ENCODE measurements at places on chromosomes 1 and 21.

GRCh38 chr1:8816831-8817411 is 519 bp downstream of the RERE start:
- DNase-seq = no peak

DNA sequence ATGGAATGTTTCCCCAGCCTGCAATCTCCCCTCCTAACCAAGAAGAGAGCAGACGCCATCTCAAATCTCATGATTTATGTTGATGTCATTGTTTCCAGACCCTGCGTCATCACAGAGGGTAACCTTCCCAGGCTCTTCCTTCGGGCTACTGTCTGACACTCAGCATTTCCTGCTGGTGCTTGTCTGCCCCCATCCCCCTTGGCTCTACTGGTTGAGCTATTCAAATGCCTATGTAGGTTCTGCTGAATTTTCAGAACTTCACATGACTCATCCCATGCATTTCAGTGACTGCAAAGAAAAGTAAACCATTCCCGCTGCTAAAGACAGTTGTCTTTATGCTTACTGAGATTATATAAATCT is 24.8 kb upstream of the ITPKB start:
- DNase-seq = peak; percentile 37

- no peak for DNase-seq
These were observed 1420.4 kb upstream of the PRMT6 start for GRCh38 chr1:105636052-105636451.

DNA sequence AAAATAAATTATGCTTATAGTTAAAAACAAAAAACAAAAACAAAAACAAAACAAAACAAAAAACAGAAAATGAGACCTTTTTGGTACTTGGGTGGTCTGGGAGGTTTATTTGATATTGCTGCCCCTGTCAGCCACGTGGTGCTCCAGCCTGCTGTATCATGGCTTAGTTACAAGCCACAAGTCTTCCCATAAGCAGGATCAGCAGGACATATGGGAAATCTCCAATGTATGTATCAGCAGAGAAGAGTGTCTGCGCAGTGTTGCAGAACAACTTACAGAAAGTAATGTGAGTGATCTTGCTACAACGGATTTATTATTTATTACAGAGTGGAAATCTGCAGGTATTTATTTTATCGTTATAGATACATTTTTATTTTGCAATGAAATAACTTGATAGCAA is 423.0 kb upstream of the TMPRSS15 start:
- DNase-seq = no peak

DNA sequence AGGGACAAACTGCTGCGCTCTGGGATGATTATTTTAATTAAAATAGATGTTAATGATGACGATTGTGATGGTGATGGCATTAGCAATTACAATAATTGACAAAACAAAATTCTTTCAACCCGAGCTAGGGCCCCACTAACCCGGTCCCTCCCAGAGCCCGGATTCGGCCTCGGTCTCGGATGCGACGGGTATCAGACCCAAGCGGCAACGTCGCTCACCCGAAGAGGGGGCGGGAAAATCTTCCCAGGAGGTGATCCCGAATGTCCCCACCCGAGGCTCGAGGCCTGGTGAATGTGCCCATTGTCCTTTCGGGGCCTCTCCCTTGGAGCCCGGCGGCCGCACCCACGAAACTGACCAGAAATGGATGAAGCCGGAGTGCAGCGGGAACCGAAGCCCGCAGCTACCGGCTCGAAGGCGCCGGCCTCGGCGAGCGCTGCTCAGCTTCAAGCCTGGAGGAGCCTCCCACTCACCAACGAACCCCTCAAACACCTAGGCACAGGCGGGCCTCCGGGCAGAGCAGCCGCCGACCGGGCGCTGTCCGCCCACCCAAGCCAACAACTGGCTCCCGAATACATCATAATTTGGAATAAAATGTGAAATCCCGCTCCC is 1.2 kb downstream of the TAL1 start:
- no peak for DNase-seq

GRCh38 chr1:119091618-119092017 is 48.8 kb downstream of the WARS2 start:
- no peak for DNase-seq

GRCh38 chr1:19339214-19339861 is 27.2 kb downstream of the SLC66A1 start:
- DNase-seq = no peak

- DNase-seq = no peak
These were observed 384.6 kb downstream of the RRAGC start for GRCh38 chr1:38474738-38475623.

DNA sequence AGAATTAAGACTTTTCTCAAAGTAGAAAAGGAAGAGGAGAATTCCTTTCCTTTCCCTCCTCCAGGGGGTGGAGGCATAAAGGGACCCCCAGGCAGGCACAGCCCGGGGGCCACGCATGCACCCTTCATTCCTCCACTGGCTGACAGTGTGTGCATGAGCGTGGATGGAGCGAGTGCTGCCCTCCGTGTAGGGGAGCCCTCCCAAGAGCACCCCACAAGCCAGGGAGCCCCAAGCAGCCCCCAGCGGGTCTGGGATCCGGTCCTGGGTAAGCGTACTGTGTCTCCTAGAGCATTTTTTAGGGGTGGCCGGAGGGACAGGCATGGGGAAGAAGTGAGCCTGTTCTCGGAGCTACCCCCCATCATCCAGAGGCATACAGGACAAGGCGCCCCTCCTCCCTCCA is 120.5 kb downstream of the SIK1 start:
- DNase-seq = no peak

GRCh38 chr21:41374867-41375533 is 13.2 kb downstream of the MX2 start:
- DNase-seq = no peak

DNA sequence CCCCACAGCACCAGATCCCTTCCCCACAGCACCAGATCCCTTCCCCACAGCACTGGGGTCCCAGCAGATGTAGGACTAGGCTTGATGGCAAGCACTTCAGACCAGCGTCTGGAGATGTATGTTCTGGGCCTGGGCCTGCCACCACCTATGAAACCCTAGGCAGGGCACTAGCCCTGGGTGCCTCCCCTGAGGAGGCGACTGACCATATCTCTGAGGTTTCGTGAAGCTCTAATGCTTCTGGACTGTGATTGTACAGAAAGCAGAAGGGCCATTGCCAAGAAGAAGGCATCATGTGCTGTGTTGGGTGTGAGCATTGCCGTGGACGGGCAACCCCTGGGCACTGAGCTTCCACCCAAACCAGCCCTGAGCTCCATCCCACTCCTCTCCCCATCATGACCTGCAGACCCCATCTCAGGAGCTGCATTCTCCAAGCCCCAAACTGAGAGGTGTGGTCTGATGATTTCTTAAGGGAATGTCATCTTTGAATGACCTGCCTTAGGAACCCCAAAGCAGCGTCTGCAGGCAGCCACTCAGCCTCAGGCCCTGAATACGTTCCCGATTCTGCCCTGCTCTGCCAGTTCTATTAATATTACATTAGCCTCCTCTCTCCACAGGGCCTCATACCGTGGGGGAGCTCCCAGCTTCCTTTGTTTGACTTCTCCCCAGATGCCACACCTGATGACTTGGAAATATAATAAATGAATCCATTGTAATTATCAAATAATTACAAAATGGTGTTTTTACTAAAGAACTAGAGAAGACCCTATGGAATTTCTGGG is 163.4 kb downstream of the TRIM33 start:
- DNase-seq = no peak

GRCh38 chr1:220943319-220943996 is 64.2 kb downstream of the HLX start:
- no peak for DNase-seq

DNA sequence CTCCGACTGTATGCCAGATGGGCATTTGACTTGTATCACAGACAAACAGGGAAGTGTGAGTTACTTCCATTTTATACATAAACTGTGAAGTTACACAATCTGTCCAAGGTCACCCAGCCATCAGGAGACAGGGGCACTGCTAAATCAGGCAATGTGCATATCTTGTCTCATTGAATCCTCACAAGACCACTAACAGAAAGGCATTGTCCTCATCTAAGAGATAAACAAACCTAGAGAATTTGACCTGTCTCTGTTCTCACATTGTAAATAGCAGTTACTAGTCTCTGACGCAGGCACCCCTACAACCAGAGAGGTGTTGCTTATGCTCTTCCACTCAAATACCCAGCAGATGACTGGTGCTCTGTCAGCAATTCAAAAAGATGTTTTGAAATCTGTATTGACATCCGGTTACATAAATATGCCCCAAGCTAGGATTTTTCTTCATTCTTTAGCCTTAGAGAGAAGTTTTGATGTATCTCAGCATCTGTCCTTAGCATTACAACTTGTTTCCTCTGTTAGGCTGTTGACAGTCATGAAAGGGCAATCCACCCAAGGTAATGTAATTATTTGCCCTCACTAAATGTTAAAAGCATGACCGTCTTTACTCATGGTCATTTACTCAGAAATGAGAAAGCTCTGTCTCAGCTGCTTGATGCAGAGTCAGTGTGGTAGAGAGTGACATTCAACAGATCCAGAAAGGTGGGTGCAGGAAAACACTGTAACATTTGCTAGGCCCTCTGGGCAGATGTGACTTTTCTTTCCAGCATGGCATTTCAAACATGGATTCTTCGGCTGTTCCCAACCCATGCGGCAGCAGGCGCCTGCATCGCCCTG is 51.9 kb upstream of the ZNF326 start:
- DNase-seq = no peak

DNA sequence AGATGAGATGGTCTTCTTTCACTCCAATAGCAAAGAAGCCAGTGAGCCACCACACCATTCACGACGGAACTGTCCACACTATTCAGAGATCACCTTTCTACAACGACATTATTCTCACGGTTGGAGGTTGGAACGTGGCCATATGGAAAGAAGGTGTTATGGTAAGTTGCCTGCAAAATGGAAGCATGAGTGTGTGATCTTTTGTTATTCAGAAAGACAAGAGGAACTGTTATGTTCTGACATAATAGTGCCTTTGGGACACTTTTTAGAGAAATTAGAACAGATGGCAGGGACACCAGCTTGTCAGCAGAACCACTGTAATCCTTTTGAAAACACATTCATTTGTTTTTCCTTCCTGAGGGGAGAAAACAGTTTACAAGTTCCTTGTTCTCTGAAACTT is 75.8 kb upstream of the MCOLN3 start:
- no peak for DNase-seq

DNA sequence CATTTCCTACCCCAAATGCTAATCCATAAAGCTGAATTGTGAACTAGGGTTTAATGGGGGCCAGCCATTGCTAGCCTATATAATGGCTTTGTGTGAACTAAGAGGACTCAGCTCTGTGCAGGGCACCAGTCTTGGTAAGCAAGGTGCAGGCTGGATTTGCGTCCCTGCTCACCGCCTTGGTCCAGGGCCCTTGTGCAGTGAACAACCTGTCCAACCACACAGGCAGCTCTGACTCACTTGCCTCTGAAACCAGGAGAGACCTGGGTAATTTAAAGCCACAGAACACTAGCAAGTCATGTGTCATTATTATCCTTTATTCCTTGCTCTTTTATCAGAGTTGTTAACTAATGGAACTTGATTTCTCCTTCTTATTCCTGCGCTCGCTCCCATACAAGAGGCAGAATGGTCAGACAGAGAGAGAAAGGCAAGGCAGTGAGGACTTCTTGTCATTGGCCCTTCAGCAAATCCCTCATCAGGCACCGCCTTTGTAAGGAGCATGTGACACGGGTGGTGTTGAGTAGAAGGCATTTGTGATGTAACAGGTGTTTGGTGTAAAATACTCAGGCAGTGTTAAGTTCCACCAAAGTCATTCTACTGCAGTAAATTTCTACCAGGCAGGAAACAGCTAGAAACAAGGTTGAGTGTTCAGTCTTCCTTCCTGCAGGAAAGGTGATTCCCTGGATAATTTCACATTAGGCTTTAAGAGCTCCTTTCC is 67.3 kb upstream of the OLIG2 start:
- no peak for DNase-seq

GRCh38 chr1:84282780-84283333 is 18.7 kb upstream of the SAMD13 start:
- no peak for DNase-seq

- DNase-seq = no peak
These were observed 119.7 kb downstream of the PPIAL4G start for GRCh38 chr1:148363439-148363810.

DNA sequence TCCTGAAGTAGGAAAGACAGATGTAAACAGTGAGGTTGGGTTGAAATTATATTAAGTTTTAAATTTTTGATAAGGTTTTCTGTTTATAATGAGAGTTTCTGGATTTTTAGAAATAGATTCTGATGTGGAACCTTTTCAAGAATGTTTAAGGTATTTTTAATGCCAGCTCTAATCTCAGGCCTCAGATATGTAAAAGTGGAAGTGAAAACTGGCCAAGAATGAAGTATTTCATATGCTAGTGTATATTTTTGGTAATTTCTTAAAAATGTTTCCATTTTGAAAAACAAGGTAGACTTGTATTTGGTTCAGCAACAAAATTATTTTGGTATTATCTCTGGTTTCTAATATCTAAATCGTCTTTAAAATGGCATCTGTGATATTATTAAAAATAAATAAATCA is 14.4 kb downstream of the IFNAR1 start:
- DNase-seq = no peak

- DNase-seq = no peak
These were observed 21.7 kb upstream of the KIFAP3 start for GRCh38 chr1:170095976-170096748.

DNA sequence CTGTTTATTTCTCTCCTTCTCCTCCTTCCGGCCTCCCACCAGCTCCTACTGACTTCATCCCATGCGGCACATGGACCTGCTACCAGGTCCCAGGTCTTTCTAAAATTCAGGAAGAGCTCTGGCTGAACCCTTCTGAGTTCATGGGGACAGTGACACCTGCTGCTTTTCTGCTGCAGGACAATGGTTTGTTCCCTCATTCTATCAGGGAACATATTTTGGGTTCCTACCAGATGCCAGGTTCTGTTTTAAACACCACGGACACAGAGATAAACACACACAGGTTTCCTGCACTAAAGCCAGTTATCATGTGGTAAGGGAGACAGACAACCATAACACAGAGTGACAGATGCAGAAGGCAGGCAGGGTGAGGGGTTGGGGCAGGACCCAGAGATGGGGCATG is 114.0 kb upstream of the RAB4A start:
- DNase-seq = peak; percentile 40

All from HEK293T (cell line).